ENCODE measurements at places on chromosomes 2 and 18. TPM values are rescaled to one million over a fixed set of nuclear protein-coding genes. Genes with fewer than 3 reads are reported as not detected.

DNA sequence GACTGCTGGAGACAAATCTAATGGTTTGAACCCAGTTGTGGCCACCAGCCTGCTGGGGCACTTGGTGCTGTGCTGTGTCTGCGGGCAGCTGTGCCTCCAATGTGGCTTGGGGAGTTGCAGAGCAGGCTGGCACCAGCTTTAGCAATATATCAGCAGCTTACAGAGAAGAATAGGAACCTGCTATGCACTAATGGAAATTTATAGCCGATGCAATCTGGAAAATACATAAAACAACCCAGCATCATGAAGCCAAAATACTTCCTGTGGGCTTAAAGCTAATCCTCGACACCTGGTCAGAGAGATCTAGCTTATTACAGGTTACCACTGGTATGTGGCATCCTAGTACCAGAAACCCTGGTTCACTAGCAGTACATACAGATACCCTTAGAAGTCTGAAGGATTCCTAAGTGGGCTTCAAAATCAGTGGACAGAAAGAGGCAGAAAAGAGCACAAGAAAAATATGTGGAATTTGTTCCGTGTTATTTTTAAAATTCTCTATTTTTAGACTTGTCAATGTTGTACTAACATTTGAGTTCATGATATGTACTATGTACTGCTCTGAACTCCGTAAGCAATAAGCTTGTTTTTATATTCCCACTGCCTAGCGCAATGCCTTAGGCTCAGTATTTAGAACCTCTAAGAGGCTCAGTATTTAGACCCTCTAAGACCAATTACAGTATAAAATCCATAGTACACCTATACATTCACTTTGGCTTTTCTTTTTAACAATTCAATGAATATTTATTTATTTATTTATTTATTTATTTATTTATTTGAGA lies 194.7 kb downstream of the UXS1 start:
- DNase-seq, result no peak

STARD6 gene
- not detected for total RNA-seq

DNA sequence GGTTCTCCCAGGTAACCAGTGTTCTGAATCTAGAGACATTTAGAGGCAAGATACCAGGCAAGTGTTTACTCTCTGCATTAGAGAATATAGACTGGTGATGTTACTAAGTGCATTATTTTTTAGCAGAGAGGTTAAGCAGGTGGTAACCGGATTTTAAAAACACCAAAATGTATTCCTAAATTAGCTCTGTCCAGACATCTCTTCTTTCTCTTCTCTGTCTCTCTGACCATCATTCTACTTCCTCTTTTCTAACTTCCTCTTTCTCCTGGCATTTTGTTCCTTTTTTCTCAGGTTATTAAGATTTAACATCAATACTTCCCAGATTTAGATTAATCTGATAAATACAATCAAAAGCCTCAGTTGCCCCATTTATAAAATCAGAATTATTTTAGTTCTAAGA lies 31.7 kb upstream of the DYNC1I2 start:
- DNase-seq, result no peak

DNA sequence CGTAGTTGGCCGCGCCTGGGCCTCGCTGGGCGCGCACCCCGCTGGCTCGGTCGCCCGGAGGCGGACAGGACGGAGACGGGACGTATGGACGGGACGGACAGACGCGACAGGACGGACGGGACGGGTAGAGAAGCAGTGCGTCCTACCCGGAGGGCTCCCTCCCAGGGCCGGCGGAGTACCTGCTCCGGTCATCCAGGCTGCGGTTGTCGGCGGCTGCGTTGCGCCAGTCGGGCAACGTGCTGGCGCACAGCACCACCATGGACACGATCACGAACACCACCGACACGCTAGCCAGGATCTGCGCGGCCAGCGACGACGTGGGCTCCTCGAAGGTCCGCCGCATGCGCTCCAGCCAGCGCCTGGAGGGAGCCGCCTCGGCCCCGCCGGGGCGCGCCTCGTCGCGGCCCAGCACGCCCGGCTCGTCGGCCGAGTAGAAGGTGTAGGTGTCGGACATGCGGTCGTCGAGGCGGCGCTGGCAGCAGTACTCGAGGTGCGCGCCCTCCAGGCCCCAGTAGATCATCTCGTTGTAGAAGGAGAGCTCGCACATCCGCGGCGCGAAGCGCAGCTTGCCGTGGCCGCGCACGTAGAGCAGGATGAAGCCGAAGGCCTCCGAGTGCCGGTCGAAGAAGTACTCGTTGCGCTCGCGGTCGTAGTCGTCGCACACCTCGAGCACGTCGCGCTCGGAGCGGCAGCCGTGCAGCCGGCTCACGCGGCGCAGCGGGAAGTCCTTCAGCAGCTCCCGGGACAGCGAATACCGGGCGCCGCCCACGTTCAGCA lies 903 bp downstream of the KCNG3 start:
- DNase-seq, result peak; percentile 63

PLCD4 gene
- total RNA-seq, result 0.67 TPM

GRCh38 chr2:47656715-47657600 lies 126.0 kb upstream of the MSH6 start:
- DNase-seq, result no peak

DNA sequence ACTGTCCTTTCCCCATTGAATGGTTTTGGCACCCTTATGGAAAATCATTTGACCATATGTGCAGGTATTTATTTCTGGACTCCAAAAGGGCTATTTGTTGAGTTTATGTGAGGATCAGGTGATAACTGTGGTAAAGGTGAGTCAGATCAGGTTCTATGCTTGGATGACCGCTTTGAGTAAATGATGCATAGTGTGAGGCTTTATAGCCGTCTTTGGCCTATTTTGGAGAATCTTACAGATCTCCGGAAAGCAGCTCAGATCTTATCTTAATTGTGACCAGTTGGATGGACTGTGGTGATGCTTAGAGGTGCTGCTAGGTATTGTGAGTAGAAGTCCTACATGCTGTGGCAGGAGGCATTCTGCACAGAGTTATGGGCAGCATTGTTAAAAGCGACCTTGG lies 126.2 kb downstream of the METTL8 start:
- no peak for DNase-seq

All from CD8-positive, alpha-beta T cell (primary cell).